ENCODE measurements at places on chromosomes 5 and 9. TPM values are rescaled to one million over a fixed set of nuclear protein-coding genes. Genes with fewer than 3 reads are reported as not detected.

The IL4 gene
- not detected for polyA plus RNA-seq

The CFAP90 gene
- 0.92 TPM for polyA plus RNA-seq

The CKMT2 gene
- 5.0 TPM for polyA plus RNA-seq

The PCDHA7 gene
- 0.86 TPM for polyA plus RNA-seq

The SPINK4 gene
- polyA plus RNA-seq = not detected

The C5orf52 gene
- polyA plus RNA-seq = not detected

The PLAA gene
- polyA plus RNA-seq = 20.1 TPM

The PAIP1 gene
- polyA plus RNA-seq = 62.9 TPM

The SLC27A6 gene
- 4.7 TPM for polyA plus RNA-seq

The NTNG2 gene
- polyA plus RNA-seq = 1.2 TPM
